ENCODE measurements at places on chromosomes 16 and 17.
A peak's percentile ranks its signal among the peaks of the same experiment; 100 is the strongest.

- no peak for DNase-seq
Measured at GRCh38 chr16:57664662-57665025, 3.5 kb upstream of the ADGRG3 start.

DNA sequence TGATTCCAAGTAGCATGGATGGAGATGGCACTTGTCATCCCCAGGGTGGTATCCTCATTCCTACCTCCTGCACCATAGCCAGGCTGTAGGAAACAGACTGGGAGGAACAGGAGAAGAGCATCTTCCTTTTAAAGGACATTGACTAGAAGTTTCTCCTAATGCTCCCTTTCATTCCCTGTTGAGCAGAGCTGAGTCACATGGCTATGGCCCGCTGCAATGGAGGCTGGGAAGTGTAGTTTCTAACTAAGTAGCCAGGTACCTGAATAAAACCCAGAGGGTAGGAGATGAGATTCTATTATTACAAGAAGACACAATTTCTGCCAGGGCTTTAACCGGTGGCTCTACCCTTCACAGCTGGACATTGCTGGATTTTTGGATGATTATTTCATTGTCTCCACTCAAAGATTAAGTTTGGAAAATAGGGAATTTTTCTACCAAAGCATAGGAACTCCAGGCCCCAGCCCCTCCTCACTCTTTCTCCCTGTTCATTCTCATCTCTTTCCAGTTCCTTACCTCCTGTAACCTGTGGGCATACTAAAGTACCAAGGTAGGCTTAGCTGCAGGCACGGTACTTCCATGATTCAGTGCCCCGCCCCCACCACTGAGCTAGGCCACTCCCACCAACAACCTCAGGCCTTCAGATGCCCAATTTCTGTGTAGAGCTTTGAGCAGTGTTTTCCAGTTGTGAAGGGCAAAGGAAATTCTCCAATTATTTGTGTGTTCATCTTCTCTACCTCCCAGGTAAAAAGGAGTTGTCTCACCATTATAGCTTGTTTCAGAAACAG, 378.3 kb downstream of the CDH13 start:
- DNase-seq = no peak

DNA sequence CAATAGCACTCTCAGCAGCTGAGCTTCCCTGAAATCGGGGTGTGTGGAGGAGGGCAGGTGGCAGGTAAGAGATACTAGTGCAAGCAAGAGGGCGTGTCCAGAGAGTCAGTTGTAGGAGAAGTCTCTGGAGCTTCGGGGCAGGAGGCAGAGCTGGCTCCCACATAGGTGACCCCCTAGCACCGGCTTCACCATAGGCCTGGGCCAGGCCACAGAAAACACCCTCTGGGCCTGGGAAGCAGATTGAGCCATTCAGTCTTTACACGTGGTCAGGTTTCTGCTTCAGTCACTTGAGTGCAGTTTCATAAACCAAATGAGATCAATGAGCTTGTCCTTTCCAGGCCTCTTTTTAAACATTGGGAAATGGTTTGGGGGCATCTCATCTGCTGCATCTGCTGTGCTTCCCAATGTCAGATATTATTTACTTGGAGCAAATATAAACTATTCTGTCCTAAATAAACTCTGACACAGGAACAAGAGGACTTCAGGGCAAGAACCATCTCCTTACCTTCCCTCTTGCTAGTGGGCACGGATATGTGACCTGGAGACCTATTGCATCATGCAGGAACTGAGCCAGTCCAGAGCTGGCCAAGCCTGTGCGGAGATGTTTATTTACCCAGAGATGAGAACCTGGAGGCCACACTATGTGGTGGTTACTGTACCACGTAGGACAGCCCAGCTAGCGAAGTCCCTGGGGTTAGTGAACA, 16.1 kb downstream of the CCR7 start:
- no peak for DNase-seq

GRCh38 chr17:77002103-77003045, 134.2 kb downstream of the MGAT5B start:
- no peak for DNase-seq

- no peak for DNase-seq
Measured at GRCh38 chr16:81755915-81756614, 23.0 kb upstream of the PLCG2 start.

DNA sequence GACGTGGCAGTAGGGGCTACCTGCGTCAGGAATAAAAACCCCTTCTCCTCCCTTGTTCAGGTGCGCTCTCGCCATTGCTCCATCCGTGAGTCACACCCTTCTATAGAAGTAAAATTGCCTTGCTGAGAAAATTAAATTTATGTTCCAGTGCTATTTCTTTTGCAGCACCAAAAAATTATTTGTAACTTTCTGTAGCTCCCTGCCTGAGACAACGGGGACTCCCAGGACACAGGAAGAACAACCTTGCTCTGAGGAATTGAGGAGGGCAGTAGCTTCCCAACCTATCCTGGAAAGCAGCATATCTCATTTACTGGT, 85.4 kb downstream of the EMP2 start:
- DNase-seq = no peak

DNA sequence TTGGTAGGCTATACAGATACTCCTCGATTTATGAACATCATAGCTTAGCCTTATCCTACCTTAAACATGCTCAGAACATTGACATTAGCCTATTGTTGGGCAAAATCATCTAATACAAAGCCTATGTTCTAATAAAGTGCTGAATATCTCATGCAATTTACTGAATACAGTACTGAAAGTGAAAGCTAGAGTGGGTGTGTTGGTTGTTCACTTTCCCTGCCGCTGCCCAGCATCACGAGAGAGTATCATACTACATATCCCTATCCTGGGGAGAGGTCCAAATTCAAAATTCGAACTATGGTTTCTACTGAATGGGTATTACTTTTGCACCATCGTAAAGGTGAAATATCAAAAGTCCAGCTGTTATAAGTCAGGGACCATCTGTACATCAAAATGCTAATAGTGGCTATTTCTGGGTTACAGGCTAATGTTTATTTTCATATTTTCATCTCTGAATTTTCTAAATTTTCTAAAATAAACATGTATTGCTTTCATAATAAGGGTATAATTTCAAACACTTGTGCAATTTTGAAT, 54.5 kb downstream of the NACA2 start:
- DNase-seq = no peak

DNA sequence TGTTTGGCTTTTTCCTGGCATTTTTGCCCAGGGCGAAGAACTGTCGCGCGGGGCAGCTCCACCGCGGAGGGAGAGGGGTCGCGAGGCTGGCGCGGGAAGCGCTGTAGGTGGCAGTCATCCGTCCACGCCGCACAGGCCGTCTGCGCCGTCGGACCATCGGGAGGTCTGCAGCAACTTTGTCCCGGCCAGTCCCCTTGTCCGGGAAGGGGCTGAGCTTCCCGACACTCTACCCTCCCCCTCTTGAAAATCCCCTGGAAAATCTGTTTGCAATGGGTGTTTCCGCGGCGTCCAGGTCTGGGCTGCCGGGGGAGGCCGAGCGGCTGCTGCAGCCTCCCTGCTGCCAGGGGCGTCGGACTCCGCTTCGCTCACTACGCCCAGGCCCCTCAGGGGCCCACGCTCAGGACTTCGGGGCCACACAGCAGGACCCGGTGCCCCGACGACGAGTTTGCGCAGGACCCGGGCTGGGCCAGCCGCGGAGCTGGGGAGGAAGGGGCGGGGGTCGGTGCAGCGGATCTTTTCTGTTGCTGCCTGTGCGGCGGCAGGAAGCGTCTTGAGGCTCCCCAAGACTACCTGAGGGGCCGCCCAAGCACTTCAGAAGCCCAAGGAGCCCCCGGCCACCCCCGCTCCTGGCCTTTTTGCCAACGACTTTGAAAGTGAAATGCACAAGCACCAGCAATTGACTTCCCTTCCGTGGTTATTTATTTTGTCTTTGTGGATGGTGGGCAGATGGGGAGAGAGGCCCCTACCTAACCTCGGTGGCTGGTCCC, 2.3 kb upstream of the CBX4 start:
- DNase-seq = no peak

DNA sequence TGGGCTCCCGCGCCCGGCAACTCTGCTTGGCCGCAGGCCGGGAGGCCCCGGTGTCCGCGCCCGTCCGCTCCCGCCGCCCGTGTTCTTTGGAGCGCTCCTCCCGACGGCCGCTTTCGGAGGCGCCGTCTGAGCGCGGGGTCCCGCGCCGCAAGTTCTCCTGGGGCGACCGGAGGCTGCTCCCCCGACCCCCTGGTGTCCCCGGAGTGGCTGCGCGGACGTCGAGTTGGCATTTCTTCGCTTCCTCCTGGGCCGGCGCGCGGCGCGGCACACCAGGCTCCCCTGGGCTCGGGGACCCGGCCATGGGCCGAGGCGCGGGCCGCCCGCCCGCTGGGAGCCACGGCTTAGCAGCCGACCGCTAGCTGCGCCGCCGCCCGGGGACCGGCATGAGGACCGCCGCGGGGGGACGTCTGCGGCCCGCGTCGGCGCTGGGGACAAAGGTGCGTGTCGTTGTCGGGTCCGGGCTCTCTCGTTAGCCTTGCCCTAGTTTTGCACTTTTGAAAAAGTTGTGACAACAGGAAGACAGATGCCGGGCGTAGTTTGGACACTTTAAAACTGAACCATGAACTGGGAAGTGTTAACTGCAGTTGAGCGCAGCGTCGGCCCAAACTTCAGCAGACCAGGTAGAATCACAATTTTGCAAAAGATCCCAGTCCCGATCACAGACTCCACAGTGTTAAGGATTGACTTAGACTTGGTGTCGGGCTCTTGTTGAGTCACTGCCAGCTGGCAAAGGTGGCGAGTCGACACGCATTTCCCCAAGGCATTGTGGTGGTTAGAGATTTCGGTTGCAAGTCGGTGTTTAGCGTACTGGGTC, 700 bp downstream of the UBN1 start:
- peak; percentile 10 for DNase-seq

DNA sequence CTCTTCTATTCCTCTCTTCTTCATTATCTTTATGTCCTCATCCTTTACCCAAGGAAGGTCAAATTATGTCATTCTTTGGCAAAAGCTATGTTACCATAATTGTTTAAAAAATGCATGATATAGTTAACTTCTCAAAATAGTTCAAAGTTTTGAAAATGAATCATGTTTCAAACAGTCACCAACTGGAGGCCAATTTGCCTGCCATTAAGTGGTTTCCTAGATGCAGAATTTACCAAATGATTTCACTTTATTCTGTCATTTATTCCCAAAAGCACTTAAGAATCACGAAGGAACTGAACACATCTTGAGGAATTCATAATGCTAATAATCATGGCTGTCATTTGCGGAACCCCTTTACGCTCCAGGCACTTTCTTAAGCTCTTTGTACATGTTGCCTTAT, 190.9 kb upstream of the CDH11 start:
- DNase-seq = no peak
